Articular chondrocyte of knee joint (primary cell): ENCODE measurements at places on chromosomes 1 and 21. TPM values are rescaled to one million over a fixed set of nuclear protein-coding genes. Genes with fewer than 3 reads are reported as not detected.

TSPEAR gene
- not detected in 2 replicates for total RNA-seq

FCER1G gene
- total RNA-seq, result not detected in 2 replicates

ADORA1 gene
- 15.8 and 20.2 TPM in 2 replicates for total RNA-seq

BNIPL gene
- total RNA-seq, result 0.32 and 0.52 TPM in 2 replicates

ALG14 gene
- 2.6 and 5.0 TPM in 2 replicates for total RNA-seq

NR1I3 gene
- not detected in 2 replicates for total RNA-seq

OR2L5 gene
- total RNA-seq, result 0.13 TPM in 1 of 2 replicates, not detected in the other

SH2D1B gene
- total RNA-seq, result 0.11 TPM in 1 of 2 replicates, not detected in the other

MAB21L3 gene
- total RNA-seq, result 0.11 and 0.26 TPM in 2 replicates

TDRD10 gene
- total RNA-seq, result 0.13 and 0.54 TPM in 2 replicates

MEX3A gene
- total RNA-seq, result 0.91 and 1.1 TPM in 2 replicates

ILDR2 gene
- under 0.01 and 0.11 TPM in 2 replicates for total RNA-seq

TGFB2 gene
- total RNA-seq, result 31.8 and 49.2 TPM in 2 replicates

NHLH2 gene
- not detected in 2 replicates for total RNA-seq

UBXN11 gene
- 5.7 and 6.8 TPM in 2 replicates for total RNA-seq

PLEKHN1 gene
- 0.76 and 0.91 TPM in 2 replicates for total RNA-seq

TRIM45 gene
- 1.4 and 1.9 TPM in 2 replicates for total RNA-seq

CACNA1S gene
- total RNA-seq, result not detected in 2 replicates

BEND5 gene
- total RNA-seq, result 0.11 and 1.0 TPM in 2 replicates

CLCA4 gene
- not detected in 2 replicates for total RNA-seq

KIF17 gene
- 0.26 and 0.43 TPM in 2 replicates for total RNA-seq

MARCKSL1 gene
- 10.1 and 10.2 TPM in 2 replicates for total RNA-seq

ANKRD65 gene
- total RNA-seq, result 1.7 and 2.9 TPM in 2 replicates

LINGO4 gene
- not detected in 2 replicates for total RNA-seq

LRRN2 gene
- 0.54 and 0.65 TPM in 2 replicates for total RNA-seq

CELA3B gene
- not detected in 2 replicates for total RNA-seq

CHTOP gene
- 38.4 and 41.4 TPM in 2 replicates for total RNA-seq

VHLL gene
- 0.22 TPM in 1 of 2 replicates, not detected in the other for total RNA-seq

GJA5 gene
- total RNA-seq, result not detected in 2 replicates

OR2G6 gene
- under 0.01 TPM in 1 of 2 replicates, not detected in the other for total RNA-seq

AMY1B gene
- not detected in 2 replicates for total RNA-seq

GUCA2B gene
- not detected in 2 replicates for total RNA-seq

KCNA10 gene
- not detected in 2 replicates for total RNA-seq

NPHS2 gene
- not detected in 2 replicates for total RNA-seq

PRRX1 gene
- 439 and 488 TPM in 2 replicates for total RNA-seq

TOR3A gene
- total RNA-seq, result 24.2 and 29.1 TPM in 2 replicates

NR0B2 gene
- total RNA-seq, result not detected in 2 replicates

DCDC2B gene
- total RNA-seq, result not detected in 2 replicates

GNAT2 gene
- 0.13 and 0.22 TPM in 2 replicates for total RNA-seq

WARS2 gene
- 24.4 and 28.2 TPM in 2 replicates for total RNA-seq

DHRS3 gene
- 81.7 and 110 TPM in 2 replicates for total RNA-seq
